Sciatic nerve (tissue), 2 donors: ENCODE measurements at places on chromosomes 6 and 20.

- DNase-seq, result no peak
Observed at GRCh38 chr6:149964308-149965193, 808 bp downstream of the ULBP1 start.

GRCh38 chr6:16173167-16173940 is 44.5 kb downstream of the MYLIP start:
- DNase-seq, result no peak

DNA sequence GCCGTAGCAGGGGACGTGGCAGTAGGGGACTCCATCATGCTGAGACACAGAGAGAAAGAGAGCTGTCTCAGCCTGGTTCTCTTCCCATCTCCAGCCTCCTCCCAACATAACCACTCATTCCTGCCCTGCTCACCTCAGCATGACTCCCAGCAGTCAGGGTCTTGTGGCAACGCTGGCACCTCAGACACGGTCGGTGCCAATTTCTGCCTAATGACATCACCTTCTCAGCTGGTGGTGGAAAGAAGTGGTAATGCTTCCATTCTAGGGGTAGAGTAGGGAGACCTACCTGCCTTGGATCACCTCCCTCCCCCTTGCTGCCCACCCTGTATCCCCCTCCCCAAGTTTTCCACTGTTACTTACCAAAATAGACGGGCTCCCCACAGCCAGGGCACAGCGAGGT is 2.5 kb downstream of the CRIP3 start:
- DNase-seq, result no peak

DNA sequence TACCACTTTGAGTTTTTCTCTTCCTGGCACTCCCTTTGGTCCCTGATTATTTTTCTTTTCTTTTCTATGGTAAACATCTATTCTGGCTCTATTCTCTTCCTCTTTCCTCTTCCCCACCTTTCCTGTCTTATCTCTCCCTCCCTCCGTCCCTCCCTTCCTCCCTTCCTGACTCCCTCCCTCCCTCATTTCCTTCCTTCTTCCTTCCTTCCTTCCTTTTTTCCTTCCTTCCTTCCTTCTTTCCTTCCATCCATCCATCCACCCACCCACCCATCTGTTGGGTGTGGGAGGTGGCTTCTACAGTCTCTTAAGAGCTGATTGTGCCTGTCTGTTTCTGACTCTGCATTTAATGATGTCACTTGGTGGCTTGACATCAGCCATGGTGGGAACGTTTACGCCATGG is 43.5 kb upstream of the GTSF1L start:
- DNase-seq, result no peak

DNA sequence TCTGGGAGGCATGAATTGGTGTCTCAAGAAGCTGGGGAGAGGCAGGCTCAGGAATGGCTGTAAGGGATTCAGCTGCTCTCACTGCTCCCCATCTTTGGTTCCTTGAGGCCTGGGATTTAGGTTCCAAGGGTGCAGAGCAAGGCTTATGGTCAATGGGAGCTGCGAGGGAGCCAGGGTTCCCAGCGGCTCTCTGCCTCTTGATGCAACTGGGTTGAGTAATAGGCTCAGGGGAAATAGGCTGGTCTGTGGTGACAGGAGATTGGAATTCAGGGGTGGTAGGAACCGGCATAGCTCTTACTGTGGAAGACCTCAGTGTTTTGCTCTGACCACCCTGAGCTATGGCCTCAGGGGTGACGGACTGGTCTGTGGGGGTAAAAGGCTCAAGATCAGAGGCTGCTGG is 13.0 kb upstream of the NRM start:
- DNase-seq, result no peak

- DNase-seq, result no peak
Observed at GRCh38 chr6:144265061-144265357, 20.1 kb upstream of the UTRN start.

DNA sequence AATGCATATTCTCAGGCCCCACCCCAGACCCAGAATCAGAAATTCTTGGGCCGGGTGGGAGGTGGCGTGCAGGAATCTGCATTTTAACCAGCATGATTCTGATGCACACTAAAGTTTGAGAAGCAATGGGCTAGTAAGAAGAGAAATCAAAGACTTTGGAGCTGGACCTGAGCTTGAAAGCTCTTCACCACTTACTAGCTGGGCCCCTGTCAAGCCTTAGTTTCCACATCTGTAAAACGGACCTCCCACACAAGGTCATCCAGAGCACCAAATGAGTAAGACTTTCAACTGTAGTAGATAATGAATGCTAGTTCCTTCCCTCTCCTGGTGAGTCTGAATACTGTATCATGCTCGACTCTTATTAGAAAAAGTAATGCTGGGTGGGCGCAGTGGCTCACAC is 87.0 kb downstream of the TBC1D7 start:
- DNase-seq, result no peak

- no peak for DNase-seq
Observed at GRCh38 chr20:52601295-52601971, 370.7 kb upstream of the TSHZ2 start.
